ENCODE measurements at places on chromosomes 5 and 9. TPM values are rescaled to one million over a fixed set of nuclear protein-coding genes. Genes with fewer than 3 reads are reported as not detected.

The ZNF879 gene
- 3.4 TPM for total RNA-seq

DNA sequence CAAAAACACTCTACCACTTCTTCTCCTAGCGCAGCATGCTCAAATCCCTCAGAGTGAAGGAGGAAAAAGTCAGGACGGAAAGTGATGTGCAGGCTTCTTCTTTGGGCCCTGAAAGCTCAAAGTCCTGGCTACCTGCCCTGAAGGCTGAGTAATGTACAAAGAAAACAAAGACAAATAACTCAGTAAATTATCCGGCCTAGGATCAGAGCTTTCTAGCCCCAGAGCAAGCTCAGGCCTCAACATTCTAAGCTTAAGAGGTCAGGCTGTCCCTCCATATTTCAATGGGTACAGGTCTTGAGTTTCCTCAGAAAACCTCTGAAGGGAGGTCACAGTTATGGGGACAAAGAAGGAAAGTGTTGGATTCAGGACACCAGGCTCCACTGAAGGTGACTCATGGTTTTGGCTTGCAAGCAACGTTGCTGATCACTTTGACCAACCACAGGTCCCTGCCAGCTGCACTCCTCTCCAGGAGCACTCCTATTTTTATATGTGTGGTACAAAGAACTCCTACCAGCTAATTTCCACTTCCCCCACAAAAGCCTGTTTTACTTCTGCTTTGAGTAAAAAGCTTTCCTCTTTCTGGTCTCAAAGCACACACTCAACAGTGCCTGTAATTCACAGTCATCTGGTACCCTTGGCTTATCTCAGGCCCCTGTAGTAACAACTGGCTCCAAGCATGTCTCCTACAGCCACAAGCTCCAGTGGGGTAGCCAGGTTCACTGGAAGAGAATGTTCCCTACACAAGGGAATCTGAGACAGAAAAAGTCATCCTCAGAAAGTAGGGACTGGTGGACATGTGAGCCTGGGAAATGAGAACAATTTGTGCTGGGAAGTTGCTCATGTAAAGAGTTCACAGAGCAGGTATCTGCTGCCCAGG, 115.7 kb downstream of the UGCG start:
- peak; percentile 91 for DNase-seq

DNA sequence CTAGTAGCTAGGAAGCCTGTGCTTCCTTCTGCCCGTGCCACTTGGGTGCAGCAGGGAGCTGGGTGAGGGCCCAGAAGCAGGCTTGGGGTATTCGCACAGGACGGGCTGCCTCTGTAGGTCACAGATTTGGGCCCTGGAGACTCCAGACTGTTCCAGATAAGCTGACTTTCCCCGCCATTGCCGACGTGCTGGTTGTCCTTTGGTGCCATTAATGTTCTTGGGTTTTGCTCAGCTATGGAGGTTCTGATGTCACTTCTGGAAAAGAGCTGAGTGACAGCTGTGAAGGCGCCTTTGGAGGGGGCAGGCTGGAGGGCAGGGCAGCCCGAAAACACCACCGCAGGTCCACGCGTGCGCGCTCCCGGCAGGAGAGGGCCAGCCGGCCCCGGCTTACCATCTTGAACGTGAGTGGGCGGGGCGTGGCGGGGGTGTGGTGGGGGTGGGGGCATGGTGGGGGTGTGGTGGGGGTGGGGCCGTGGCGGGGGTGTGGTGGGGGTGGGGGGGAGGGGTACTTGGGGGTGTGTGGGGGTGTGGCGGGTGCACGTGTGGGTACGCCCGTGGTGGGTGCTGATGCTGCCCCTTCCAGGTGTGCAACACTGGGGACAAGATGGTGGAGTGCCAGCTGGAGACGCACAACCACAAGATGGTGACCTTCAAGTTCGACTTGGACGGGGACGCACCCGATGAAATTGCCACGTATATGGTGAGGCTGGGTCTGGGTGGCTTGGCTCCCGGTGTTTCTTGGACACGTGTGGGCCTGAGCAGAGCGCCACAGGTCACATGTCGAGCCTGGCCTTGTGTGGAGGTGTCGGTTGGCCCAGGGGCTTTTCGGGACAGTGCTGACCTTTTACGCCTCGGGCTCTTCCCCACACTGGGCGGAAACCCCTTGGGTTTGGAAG, 79.6 kb downstream of the WNK2 start:
- no peak for DNase-seq

DNA sequence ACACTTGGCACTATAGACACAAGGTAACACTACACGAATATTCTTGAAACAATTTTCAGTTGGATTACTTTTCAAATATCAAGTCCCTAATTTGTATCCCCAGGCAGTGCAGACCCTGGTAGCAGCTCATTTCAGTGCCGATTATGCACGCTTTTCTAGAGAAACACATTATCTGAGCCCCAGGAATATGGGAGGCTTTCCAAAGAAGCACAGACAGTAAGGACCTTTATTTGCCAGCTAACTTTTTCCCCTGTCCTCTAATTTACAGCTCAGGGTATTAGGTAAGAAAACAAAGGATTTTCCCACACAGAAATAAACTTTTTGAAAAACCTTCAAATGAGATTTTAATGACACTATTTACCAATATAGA, 852.3 kb upstream of the DMAC1 start:
- DNase-seq: no peak

DNA sequence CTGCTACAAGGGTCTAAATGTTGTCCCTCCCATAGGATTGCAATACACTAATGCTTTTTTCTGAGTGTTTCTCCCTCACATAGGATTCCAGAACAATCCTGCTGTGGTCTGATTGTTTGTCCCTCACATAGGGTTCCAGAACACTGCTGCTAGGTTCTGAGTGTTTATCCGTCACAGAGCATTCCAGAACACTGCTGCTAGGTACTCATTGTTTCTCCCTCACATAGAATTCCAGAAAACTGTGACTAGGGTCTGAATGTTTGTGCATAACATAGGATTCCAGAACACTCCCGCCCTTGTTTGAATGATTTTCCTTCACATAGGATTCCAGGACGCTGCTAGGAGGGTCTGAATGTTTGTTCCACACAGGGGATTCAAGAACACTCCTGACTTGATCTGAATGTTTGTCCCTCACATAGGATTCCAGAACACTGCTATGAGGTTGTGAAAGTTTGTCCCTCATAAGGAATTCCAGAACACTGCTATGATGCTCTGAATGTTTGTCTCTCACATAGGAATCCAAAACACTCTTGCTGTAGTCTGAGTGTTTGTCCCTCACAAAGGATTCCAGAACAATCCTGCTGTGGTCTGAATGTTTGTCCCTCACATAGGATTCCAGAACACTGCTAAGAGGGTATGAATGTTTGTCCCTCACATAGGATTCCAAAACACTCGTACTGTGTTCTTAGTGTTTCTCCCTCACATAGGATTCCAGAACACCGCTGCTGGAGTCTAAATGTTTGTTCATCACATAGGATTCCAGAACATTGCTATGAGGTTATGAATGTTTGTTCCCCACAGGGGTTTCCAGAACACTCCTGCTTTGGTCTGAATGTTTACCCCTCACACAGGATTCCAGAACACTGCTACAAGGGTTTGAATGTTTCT, 213.5 kb downstream of the FOXD4L6 start:
- DNase-seq: no peak

The HMCN2 gene
- total RNA-seq: under 0.01 TPM

DNA sequence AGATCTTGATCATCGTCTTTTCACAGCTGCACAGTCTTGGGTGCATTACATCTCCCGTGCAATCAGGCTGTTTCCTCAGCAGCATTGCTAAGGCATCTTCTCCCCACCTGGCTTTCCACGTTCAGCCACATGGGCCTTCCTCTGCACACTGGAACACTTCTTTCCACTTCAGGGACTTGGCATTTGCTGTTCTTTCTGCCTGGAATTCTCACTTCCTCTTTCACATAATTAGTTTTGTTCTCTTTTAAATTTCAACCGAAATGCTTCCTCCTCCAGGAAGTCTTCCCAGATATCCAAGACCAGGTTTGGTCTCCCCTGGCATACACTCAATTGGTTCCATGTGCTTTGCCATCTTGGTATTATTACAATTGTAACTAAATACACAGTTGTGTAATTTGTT, 43.8 kb downstream of the WHRN start:
- no peak for DNase-seq

The GOLM1 gene
- 21.8 TPM for total RNA-seq

- no peak for DNase-seq
These were observed 84.5 kb upstream of the RPS23 start for GRCh38 chr5:82362636-82363035.

- peak; percentile 69 for DNase-seq
These were observed 45.5 kb upstream of the ZNF169 start for GRCh38 chr9:94213511-94214124.

DNA sequence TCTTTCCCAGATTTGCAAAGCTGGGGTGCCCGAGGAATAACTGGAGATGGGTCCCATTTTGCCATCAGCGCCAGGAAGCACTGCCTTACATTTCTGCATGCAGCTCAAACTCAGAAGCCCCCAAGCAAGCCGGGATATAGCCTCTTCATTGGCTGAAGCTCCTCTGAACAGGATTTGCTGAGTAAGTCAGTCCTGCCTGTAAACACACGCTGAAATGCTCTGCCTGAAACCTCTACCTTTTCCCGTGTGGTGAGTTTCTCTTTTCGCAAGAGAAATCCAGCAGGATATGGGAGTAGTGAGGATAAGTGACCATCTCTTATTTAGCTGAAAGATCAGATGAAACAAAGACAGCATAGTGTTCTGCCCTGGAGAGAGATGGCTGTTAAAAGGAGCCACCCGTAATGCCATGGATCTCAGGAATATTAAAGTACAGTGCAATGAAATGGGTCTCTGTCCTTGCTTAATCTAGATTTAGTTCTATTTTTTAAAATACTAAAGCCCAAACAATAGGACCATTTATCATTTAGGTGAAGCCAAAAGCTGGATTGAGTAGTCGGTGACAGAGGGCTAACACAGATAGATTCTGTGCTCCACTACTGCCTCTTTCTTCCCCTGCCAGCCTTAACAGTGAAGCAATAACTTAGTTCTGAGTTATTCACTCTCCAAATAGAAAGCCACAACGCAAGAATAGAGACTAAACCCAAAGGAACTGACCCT, 177.5 kb upstream of the PPP2R2B start:
- DNase-seq: no peak

GRCh38 chr5:29218138-29218537, 1975.3 kb upstream of the CDH6 start:
- DNase-seq: no peak

DNA sequence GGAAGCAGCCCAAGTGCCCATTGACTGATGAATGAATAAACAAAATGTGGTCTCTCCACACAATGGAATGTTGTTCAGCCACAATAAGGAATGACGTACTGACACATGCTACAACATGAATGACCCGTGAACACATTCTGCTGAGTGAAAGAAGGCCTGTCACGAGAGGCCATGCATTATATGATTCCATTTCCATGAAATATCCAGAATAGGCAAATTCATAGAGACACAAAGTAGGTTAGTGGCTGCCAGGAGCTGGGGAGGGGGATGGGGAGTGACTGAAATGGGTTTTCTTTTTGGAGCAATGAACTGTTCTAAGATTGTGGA, 41.4 kb downstream of the BICD2 start:
- DNase-seq: peak; percentile 99

- DNase-seq: no peak
These were observed 45.9 kb upstream of the CDH18 start for GRCh38 chr5:20033881-20034280.

DNA sequence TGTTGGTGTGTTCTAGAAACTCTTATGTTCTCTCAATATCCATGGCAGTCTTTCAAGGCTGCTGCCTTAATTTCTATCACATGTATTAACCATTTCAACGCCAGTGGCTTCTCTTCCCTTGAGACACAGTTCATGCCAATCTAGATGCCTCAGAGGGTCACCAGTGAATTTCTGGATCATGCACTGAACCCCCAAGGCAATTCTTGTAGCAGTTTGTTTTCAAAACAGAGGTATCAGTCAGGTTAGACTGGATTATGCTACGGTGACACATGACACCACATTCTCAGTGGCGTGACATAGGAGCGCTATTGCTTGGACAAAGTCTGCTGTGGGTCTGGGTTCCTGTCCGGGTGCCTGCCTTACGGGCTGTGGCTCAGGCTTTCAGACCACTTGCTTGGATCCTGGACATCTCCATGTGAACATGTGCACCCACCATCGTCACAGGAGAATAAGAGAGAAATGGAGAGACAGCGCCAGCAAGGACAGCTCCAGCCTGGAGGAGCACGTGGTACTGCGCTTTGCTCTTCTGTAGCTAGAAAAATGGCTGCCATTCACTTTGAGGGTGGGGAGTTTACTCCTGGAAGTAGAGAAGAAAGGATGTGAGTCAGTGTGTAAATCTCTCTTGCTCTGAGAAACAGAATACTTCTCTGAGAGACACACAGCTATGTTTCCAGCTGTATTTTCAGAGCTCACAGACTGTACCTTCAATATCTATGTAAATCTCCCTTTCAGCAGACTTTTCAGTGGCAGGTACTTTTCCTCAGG, 329.3 kb upstream of the ADCY2 start:
- peak; percentile 12 for DNase-seq

DNA sequence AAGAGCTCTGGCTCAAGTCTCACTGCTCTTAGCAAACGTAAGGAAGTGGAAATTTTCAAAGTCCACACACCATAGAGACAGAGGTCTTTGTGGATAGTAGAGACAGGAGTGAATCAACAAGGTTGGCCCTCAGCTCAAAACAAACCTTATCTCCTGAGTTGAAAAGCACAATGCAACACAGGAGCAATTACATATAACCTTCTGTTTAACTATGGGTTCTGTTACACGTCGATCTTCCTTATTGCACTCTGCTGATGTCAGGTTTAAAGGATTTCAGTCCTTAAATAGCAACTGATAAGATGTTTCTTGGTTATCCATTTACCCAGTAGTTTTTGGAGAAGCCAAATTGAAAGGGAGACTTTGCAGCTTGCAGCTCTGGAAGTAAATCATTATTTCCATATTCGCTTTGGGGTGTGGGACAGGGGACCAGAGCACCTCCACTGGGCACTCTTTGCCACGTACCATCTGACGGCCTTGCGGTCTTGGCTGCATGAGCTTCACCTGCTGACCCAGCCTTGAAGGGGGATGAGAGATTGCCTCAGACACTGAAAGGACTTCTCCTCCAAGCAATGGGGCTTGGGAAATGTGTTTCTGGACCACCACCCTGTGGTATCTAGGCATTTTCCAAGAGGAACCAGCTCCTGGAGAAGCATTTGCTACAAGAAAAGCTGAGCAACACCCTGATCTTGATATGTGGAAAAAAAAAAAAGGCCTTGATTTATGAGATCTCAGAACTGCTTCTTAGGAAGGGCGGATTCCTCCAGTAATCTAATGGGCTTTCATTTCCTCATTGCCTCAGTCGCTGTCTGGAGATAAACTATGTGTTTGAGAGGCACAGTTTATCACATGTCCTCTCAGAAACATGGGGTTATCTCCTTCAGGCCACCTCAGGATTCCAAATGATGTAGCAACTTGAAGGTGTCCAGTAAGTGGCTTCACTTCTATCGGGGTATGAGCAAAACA, 56.2 kb upstream of the ZNF622 start:
- DNase-seq: no peak

GRCh38 chr9:136533775-136534157, 12.1 kb downstream of the NOTCH1 start:
- peak; percentile 67 for DNase-seq

GRCh38 chr5:68000805-68001204, 214.8 kb upstream of the PIK3R1 start:
- no peak for DNase-seq

DNA sequence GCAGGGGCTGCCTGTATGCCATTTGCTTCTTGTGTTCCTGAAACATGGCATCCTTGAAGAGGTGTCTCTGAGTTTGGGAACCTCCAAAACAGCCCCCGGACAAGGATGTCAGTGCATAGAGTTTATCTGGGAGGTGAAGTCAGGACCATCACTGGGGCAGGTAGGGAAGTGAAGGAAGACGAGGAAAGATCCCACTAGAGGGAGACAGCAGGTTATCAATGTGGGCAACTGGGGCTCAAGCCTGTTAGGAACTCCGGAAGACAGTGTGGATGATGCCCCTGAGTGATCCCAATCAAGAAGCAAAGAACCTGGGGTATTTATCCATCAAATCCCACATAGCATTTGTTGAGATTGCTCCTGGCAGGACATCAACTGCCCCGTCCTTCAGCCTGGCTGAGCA, 233.1 kb downstream of the AGTPBP1 start:
- DNase-seq: peak; percentile 28
